ENCODE measurements at places on chromosomes 1 and 21.
A peak's percentile ranks its signal among the peaks of the same experiment; 100 is the strongest.

DNA sequence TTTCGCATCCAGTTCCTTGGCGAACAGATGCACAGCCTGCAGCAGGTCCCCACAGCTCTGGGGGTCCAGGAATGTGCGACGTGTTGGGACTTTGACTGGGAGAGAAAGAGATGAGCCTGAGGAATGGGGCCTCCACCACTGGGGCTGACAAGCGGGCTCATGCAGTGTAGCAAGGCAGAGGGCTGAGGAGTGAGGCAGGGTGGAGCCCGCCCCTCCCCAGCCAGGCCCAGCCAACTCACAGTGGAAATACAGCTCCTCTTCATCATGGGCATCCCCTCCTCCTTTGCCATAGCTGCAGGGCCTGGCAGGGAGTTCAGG lies 30.7 kb downstream of the CDCA8 start:
- DNase-seq, result no peak

DNA sequence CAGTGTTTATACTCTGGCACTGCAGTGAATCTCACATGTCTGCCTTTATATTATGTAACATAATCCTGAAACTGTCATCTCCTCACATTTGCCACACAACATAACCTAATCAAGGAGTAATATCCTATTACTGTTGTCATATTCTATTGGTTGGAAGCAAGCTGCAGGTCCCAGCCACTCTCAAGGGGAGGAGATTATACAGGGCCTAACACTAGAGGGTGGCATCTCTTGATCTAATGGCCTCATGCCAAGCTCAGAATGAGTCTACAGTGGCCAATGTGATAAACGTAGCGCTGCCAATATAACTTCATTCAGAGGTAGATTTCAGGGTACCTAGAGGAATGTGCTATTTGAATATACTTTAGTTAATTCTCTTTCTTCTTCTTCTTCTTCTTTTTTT lies 166.8 kb downstream of the BACH1 start:
- DNase-seq, result no peak

GRCh38 chr1:178645808-178646200 lies 79.2 kb upstream of the RALGPS2 start:
- DNase-seq, result peak; percentile 66

DNA sequence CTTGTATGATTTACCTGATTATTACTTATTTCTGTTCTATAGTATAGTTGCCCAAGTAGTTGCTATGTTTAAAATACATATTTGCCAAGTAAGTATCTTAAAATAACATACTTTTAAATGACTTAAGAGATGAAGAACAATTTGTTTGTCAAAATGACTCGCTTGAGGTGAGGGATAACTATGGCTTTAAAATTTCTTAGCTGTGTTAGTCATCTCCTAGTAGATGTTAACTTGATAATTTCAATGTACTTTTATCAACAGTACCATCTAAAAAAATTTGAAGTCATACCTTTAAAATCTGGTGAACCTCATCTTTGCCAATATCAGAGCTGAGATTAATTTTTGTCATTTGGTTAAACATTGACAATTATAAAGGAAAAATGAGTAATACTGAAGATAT lies 37.7 kb downstream of the ODR4 start:
- DNase-seq, result no peak

DNA sequence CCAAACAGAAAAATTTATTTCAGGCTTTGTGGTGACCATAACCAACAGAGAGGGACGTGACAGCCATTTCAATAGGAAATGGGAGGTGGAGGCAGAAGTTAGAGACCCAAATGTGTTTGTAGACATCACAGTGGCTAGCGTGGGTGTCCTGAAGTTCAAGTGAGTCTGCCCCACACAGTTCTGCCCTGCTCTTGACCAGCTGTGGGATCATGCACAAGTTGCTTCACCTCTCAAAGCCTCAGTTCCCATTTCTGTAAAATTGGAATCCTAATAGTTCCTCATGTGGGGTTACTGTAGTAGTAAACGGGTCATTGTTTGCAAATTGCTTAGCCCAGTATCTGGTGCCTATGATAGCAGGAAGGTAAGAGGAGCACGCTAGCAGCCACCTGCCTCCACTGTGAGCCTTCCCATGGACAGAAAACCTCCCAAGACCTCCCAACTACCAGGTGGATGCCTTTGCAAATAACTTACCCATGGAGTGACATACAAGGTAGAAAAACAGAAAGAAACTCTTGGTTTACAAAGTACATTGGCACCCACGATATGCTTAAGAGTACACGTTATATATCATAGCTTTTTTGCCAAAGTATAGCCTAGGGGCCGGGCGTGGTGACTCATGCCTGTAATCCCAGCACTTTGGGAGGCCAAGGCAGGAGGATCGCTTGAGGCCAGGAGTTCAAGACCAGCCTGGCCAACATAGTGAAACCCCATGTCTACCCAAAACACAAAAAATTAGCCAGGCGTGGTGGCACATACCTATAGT lies 29.1 kb downstream of the FHAD1 start:
- no peak for DNase-seq

GRCh38 chr1:7426780-7427604 lies 344.1 kb upstream of the VAMP3 start:
- DNase-seq, result no peak

DNA sequence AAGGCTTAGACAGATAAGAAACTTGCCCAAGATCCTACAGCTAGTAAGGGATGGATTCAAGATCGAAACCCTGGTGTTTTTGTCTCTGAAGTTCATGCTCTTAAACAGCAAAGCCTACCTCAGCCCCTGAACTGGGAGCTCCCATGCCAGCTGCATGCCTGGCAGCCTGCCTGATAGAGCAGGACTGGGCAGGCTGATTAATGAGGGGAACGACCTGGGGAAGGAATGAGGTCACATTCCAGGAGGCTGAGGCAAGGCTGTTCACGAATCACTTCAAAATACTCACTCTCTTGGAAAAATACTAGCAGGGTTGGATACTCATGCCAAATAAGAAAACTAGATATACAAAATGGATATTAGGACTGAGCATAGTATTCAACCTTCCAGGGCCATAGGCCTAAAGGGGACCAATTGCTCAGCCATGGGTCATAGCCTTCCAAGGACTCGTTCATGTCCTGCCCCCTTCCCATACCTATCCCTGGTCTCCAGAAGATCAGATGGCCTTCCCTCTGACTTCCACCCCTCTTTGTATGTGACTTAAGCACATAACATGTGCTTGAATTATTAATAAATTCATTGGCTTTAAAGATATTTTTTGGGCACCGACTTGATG lies 15.6 kb upstream of the TACSTD2 start:
- peak; percentile 70 for DNase-seq

GRCh38 chr1:55081905-55082296 lies 42.6 kb downstream of the PCSK9 start:
- DNase-seq, result no peak

DNA sequence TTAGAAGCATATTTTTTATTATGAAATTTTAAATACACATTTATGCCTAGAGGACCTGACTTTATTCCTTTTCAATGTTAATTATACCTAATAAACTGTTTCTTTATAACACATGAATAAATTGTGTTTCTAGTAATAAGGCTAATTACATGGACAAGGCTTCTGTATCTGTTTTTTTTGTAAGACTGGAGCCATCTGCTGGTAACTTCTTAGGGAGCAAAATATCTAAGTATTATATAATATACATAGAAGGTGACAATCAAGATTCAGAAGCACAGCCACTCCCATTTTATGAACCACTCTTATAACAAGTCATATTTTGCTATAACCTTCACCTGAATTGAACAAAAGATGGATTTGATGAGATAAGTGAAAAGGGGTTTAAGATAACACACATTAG lies 84.2 kb downstream of the LBR start:
- no peak for DNase-seq

DNA sequence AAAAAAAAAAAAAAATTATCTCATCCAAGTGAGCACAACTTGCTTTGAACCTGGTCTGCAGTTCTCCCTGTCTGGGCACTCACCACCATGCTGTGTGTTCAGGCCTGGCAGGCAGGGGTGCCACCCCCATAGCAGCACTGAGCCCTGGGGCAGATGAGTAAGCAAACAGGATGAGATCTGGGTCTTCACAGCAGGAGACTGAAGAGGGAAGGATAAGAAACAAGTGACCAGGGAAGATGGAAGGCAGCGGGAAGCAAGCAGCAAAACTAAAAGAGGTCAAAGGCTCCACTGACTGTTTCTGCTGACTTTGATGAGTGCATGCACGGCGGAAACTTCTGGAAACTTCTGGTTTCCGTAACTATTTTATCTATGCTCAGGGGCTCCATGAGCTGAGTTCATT lies 133.5 kb upstream of the SOD1 start:
- DNase-seq, result no peak

DNA sequence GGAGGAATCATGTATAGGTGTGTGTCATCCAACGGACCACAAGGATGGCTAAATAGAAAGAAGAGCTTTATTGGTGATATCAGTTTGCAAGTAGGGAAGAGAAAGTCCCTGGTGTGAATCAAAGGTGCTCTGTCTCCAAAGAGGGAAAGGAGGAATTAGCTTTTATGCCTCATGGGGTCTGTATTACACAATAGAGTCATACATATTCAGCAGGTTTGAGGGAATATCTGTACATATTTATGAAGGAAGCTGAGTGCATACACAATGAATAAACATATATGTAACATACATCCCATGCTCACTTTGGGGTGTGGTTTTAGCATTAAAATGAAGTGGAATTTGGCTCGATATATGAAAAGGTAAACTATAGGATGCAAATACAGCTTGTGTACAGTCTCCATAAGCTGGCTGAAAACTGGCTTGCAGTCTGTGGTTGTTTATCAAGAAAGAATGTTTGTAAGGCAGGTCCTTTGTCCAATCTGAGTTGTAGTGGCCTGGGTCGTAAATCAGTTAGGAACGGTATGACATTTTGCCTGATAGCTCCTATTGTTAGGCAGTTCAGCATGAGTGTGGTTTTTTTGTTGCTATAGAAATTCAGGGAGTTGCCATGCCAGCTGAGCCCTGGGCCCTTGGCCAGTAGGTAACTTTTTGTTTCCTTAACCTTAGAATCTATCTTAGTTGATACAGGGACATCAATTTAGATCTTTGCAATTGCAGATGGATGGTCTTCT lies 198.0 kb upstream of the ZP4 start:
- no peak for DNase-seq

DNA sequence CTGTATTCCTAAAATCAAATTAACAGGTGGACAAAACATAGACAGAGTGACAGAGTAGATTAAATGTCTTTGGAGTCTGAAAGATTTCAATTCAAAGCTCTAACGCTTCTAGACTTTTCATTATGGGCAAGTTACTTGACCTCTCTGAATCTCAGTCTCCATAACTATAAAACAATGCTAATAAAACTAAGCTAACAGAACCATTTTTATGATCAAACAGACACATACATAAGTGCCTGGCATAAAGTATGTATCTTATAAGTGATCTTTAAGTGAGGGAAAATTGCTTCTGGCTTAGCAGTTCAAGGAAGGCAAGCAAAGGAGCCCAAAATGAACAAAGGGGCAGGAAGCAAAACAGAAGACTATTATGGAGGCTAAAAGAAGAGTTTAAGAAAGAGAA lies 216.8 kb upstream of the TNR start:
- no peak for DNase-seq

DNA sequence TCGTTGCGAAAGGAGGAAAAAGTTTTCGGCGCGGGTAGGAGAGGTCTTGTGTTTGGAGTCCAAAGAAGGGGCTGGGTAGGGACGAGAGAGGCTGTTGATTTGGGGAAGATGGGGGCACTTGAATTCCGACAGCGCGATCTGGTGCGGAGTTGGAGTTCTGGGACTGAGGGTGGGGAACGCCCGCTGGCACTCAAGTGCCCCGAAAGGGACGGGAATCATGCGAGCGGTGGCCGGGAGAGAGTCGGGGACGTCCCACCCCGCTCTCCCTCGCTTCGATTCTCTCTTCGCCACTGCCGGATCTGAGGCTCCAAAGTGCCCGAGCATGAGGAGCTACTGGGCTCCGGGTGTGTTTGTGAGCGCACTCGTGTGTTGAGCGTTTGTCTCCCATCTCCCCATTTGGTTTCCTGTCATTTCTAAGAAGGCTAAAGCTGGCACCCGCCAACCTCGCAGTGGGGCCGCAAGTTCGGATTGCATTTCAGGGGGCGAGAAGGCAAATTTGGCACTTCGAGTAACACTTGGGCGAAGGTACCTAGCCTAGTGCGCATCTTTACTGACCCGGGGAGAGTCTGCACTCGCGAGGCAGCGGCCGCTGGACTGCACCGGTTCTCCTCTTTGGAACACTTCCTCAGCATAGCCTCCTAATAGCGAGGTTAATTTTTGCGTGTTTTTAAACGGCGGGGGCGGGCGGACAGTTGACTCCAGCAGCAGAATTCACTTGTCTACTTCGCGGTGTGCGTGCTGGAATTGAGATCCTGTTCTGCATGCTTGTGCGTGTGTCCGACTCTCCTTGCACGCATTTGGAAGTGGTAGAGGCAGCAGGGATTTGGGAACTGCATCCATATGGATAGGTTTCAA lies 1.2 kb downstream of the CHRM3 start:
- no peak for DNase-seq

DNA sequence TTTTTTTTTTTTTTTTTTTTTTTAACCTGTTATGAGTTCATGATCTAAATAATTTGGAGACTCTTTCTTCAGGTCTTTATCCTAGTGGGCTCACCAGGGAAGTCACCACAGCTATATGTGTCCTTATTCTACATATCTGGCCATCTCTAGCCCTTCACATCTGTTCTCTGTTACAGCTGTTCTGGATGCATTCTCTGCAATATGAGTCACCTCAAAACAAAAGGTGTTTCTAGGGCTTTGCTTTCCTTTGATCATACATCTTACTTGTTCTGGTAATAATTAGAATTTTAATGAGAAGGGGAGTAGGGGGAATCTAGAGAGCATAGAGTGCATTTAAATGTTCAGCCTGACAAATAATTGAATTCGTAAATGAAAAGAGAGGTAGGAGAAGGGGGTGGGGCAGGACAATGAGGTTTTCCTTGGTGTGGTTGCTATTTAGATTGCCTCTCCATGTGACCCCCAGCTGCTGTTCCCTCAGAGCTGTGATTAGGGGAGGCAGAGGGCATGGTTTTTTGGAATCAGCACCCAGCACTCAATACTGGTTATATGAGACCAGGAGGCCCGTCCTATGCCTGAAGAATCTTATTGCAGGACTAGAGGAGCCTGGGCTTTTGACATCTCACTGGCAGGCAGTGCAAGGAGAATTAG lies 8.0 kb downstream of the SYT6 start:
- DNase-seq, result no peak
